T-helper 22 cell (primary cell): ENCODE measurements at places on chromosomes 5 and 9.

DNA sequence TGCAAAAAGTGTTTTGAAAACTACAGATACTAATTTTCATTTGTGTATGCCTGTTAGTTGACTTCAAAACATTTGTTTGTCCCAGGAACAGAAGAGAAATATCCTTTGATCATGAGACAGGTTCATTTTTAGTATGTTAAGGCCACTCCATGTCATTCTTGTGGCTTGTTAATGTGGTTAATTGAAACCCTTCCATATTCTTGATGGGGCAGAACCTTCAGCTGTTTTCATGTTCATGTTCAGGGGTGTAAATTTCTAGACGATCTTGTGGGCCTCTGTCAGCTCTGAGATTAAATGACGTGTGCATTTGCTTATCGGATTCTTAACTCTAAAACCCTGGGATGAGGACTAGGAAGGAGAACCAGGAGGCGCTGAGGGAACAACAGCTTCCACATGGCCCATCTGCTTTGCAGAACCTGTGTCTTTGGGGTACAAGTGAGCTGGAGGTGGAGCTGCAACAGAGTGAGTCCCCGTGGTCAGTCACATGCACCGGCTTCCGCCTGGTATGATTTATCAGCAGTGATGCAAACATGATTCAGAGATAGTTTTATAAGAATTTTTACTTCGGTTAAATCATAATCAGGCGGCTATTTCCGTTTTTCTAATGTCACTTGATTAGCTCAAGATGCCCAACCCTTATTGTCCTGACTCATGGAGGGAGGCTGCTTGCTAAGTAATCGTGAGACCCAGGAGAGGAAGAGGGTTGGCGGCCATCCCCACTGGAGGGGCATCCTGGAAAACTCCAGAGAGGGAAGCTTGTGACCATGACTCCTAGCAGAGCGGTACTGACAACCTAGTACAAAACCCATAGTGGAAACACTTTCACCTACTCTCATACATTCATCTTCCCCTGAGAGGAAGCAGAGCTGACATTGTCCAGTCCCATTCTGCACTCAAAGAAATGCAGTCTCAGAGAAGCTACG is 138.4 kb downstream of the C9orf152 start:
- DNase-seq: no peak

GRCh38 chr9:134177624-134178393 is 13.4 kb upstream of the RNU6ATAC start:
- no peak for DNase-seq

DNA sequence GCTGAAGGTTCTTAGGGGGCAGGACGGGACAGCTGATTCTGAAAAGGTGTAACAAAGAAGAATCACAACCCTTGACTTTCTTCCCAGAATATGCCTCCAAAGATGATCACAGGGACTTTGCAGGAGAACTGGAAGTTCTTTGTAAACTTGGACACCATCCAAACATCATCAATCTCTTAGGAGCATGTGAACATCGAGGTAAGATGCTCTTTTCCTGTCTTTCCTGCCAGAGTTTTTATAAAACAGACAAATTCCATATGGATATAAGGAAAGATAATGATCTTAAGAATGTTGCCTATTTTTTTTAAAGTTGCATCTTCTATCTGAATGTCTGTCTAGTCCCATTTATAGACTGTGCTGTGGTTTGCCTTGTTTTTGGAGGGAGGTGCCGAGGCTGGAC is 87.9 kb downstream of the EQTN start:
- no peak for DNase-seq

DNA sequence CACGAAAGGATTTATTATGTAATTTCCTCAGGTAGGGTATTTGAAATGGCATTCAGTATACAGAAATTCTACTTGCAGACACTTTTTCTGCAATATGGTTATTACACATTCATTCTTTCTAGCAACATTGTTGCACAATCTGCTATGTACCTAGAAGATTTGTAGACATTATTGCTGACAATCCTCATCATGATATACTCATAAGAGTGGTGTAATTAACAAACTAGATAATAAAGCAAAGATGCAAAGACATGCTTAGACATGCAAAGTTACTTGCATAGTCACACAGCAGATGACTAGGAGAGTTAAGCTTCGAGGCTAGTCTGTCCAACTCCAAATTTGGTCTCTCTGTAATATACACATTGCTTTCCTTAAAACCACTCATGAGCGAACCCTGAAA is 317.1 kb downstream of the ASTN2 start:
- no peak for DNase-seq

DNA sequence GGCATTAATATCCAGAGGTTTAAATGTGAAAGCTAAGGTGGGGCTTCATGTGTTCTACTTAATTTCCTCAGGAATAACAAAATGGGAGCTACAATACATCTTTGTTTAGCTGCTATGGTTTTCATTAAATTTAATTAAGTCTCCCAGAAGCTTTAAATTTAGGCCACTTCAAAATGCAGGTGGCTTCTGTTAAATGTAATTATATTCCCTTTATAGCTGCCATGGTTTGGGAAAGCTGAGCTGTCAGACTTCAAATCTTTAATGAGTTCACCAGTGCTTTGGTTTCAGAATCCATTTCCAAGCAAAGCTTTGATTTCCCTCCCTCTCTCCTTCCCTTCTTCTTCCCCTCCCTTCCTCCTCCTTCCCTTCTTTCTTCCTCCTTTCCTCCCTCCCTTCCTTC is 58.4 kb upstream of the FAM170A start:
- DNase-seq: no peak

- no peak for DNase-seq
These were observed 13.7 kb downstream of the SYK start for GRCh38 chr9:90815183-90815943.

GRCh38 chr5:39523821-39524220 is 99.0 kb upstream of the DAB2 start:
- no peak for DNase-seq

DNA sequence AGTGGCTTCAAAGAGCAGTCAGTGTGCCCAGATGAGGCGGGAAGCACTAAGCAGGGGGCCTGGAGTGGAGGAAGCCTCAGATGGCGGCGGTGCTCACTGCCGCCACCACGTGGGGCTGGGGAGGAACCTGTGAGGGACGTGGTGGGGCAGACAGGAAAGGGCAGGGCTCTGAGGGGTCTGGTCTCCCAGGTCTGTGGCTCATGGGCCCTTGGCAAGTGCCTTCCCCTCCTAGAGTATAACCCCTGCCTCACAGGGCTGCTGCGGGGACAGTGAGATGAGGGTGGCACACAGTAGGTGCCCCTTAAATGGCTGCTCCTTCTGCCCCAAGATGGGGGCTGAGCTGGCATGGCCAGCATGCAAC is 26.6 kb downstream of the NR5A1 start:
- DNase-seq: no peak

DNA sequence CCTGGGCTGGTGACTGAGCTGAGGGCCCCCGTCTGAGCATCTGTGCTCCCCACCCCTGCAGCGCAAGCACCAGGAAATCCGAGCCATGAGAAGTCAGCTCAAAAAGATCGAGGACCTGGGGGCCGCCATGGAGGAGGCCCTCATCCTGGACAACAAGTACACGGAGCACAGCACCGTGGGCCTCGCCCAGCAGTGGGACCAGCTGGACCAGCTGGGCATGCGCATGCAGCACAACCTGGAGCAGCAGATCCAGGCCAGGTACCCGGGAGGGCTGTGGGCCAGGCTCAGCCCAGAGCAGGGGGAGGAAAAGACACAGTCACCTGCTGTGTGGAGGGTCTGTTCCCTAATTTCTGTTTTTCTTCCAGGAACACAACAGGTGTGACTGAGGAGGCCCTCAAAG is 24.6 kb downstream of the DYNC2I2 start:
- no peak for DNase-seq
